ENCODE measurements at places on chromosomes 3 and 15.

DNA sequence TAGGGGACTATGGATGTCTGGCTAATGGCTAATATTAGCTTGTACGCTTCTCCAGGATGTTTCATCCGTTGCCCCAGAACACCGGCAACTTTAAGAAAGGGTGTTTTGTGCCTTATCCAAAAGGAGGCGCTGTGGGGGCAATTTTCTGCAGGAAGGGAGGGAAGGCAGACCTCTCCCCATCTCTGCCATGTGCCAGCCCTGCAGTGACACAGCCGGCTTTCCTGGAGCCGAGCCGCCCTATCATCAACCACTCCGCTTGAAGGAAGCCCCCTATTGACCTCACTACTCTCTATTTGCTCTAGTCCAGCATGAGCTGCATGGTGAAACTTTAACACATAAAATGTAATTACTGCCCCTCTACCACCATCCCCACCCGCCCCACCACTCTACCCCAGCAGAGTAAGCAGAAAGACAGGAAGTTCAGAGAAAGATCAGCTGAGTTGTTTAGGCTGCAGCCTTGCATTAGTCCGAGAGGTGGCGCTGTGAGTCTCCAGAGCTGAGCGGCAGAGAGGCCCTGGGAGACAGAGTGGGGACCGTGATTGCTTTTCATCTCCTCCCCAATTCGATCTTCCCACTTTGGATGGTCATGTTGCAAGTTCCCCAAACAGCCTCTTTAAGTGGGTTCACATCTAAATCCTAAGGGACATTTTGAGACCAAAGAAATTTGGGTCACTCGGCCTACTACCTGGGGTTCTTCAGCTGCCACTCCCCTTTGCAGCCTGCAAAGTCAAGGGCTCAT, 24.5 kb upstream of the RAD18 start:
- DNase-seq: no peak

DNA sequence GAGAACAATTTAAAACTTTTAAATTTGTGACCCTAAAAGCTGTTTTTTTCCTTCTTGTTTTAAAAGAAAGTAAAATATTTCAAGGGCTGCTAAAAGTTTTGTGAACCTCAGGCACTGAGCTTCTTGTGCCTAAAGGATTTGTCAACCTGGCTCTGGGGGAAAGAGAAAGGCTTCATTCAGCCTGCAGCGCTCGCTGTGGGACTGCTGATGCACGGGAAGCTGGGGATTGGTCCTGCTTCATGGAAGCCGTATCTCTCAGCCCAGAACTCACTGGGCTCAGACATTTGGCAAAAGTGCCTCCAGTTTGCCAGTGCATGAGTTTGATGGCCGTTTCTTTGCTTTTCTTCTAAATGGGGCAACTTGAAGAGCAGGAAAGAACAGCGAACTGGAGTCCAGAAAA, 30.8 kb downstream of the TPRG1 start:
- no peak for DNase-seq

- DNase-seq: no peak
Observed at GRCh38 chr3:9945358-9945757, 6.8 kb downstream of the PRRT3 start.

DNA sequence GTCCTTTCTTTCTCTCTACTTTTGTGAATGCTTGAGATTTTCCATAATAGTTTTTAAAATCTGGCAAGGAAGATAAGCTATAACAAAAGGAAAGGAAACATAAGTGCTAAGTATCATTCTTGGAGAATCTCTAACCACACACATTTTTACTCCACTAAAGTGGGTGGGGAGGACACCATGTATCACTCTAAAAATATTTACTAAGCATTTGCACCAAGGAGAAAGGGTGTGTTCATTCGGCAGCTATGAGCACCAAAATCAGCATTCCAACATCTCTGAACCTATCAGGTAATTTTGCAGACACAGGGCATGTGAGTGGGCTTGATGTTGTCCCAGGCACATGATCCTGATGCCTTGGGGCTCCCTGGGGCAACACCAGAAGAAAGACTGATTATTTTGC, 5.5 kb downstream of the B4GALT4 start:
- DNase-seq: no peak

- DNase-seq: no peak
Observed at GRCh38 chr15:36335224-36335623, 244.2 kb upstream of the CDIN1 start.

DNA sequence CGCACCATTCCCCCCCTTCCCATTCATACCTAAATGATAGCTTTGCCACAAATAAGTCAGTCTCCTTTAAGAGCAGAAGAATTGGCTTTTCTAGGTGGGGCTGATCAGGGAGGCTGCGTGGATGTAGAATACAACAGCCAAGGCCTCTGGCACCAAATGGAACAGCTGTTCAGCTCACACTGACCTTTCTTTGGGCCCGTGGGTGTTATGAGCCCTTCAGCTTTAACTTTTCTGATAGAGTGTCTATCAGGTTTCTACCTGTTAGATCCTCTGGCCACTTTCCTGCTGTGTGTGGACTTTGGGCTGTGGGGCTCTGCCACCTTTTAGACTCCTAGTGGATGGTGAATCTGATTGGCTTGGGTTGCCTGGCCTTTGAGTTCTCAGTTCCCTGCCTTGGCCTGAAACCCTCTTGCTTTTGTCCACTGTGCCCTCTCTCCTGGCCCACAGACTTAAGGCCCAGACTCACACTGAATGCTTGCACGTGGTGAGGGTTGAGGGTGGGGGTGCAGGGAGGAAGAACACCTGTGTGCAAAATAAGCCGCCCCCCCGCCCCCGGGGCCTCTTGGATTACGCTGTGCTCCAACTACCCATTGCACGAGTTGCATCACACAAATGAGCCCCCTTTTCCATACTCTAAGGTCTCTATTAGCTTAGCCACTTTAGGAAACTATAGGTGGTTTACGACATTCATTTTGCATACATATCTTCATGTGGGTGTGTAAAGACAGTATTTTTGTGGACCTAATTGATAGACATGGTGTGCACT, 1.3 kb upstream of the RFX7 start:
- DNase-seq: no peak

DNA sequence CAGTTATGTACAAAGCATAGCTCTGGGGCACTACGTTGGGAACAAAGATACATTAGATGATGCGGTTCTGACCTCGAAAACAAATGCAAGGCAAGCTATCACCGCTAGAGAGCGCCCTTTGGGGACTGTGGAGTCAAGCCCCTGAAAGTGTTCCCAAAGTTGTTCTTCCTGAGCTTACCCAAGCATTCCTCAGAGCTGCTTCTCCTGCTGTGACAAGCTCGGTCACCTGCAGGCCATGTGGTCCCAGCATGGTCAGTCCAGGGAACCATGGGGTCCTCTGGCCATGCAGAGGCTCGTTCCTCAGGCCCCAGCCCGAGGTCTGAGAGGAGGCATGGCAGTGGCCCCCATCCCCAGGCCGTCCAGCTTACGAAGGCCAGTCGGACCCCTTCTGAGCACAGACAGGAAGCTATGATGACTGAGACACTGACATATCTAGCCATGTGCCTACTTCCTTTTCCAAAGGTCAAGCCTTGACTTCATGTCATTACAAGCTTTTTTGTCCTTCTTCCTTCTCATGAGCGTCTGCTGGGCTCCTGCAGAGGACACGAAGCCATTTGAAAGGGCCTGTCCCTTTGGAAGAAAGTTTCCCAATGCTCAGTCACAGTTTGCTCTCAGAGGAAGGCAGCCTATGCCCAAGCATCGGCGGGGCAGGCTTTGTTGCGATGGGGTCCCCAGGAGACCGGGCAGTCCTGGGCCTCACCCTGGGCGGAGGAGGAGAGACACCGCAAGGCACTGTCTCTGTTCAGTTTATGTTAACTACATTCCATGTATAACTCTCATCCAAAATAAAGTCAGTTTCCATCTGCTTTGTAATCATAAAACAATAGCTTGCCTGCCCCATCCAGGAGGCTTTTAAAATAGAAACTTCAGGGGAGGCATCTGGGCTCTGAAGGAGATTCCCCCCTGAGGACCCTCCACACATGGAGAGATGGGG, 79.3 kb downstream of the ATP10A start:
- peak; percentile 65 for DNase-seq

DNA sequence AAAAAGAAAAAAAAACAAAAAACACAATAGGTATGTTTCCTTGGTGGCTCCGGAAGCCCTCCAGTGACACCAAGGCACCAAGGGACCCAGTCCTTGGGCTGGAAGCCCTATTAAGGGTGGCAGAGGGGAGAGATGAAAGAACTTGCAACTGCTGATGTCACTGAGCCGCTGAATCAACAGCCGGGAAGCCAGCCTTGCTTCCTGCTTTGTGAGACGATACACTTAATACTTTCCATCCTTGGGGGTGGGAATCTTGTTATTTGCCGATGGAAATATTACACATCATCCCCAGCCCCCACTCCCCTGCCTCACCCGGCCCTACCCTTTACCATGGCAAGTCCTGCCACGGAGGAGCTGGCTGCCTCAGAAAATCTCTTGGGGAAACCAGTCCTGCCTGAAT, 5.6 kb upstream of the ISLR2 start:
- no peak for DNase-seq

DNA sequence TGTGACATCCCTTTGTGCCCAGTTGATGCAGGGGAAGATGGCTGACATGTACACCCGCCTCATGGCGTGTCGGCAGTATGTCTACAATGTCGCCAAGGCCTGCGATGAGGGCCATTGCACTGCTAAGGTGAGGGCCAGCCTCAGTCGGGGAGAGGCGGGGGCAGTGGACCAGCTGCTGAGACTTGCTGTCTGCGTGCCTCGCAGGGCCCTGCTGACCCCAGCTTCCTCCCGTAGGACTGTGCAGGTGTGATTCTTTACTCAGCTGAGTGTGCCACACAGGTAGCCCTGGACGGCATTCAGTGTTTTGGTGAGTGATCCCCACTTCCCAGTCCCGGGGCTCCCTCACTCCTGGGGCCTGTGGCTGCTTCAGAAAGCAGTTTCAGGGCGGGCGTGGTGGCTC, 10.5 kb downstream of the IVD start:
- no peak for DNase-seq
